T47D (cell line): ENCODE measurements at places on chromosomes 2 and 18.

DNA sequence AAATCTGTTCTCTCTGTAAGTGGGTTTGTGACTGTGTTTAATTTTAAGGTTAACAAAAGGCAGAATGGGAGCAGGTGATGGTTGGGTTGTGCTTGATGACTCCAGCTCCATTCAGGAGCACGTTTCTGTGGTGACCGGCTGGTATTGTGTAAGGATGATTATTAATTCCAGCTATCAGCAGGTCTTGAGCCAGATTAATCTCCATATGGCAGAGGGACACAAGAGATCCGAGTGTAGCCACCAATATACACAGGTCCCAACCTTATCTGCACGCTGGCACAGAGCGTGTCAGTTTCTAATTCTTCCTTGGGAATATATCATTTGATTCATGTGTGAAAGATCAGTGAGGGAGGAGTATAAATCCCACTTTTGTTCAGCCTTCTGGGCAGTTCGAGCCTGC lies 199.0 kb upstream of the DCC start:
- no peak for DNase-seq

GRCh38 chr18:26909599-26910290 lies 44.2 kb upstream of the AQP4 start:
- DNase-seq, result no peak

GRCh38 chr2:17620841-17621240 lies 80.3 kb downstream of the VSNL1 start:
- no peak for DNase-seq

- peak; percentile 16 for DNase-seq
Measured at GRCh38 chr2:74834792-74835755, 1.1 kb downstream of the HK2 start.

DNA sequence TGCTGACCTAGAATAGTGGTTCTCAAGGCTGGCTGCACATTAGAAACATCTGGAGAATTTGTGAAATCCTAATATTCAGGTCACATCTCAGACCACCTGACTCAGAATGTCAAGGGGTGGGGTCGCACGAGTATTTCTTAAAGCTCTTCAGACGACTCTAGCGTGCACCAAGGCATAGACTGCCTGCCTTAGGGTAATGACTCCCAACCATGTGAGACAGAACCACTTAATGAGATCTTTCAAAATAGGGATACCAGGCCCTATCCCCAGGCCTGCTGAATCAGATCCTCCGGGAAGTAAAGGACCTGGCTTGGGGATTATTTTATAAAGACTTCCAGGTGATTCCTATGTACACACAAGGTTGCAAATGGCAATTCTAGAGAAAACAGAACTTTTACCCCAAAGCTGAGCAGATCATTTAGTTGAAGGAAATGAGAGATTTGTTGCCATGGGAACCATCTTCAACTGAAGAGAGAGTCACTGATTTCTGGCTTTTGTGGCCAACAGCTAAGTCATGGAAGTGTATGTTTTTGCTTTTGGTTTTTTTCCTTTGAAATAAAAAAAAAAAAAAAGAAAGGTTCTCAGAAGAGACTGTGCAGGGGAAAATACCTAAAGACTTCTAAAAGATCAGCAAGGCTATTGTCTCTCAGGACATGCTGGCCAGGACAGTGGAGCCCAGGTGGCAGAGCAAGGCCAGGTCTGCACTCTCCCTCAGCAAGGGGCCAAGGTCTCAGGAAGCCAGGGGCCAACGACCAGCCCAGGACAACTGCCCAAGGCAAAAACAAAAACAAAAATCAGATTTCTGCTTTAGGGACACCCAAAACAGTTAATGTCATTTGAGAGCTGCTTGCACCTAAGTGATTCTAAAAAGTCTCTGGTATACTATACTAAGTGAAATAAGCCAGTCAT lies 15.3 kb upstream of the LOXHD1 start:
- no peak for DNase-seq

- no peak for DNase-seq
Measured at GRCh38 chr2:19538411-19538963, 180.1 kb upstream of the OSR1 start.

- DNase-seq, result no peak
Measured at GRCh38 chr2:156434461-156435291, 1.5 kb upstream of the GPD2 start.

GRCh38 chr18:36492604-36493329 lies 195.3 kb downstream of the FHOD3 start:
- no peak for DNase-seq

DNA sequence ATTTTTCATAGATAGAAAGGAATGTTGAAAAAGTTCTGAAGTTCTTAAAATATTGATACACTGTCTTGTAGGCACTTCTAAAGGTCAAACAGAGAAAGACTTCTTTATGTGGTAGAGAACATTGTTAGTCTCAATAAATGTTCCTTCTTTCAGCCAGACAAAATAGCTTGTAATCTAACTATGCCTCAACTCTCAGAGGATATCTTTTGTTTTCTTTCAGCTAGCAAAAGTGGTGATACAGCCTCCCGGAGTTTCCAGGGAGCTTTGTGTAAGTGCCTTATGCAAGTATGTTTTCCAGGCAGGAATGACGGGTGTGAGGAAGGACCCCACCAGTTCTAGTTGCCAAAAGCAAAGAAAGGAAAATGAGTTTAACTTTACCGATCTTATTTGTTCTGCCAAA lies 452.1 kb upstream of the ST6GAL2 start:
- no peak for DNase-seq

GRCh38 chr2:206978746-206979145 lies 39.4 kb downstream of the CPO start:
- no peak for DNase-seq

DNA sequence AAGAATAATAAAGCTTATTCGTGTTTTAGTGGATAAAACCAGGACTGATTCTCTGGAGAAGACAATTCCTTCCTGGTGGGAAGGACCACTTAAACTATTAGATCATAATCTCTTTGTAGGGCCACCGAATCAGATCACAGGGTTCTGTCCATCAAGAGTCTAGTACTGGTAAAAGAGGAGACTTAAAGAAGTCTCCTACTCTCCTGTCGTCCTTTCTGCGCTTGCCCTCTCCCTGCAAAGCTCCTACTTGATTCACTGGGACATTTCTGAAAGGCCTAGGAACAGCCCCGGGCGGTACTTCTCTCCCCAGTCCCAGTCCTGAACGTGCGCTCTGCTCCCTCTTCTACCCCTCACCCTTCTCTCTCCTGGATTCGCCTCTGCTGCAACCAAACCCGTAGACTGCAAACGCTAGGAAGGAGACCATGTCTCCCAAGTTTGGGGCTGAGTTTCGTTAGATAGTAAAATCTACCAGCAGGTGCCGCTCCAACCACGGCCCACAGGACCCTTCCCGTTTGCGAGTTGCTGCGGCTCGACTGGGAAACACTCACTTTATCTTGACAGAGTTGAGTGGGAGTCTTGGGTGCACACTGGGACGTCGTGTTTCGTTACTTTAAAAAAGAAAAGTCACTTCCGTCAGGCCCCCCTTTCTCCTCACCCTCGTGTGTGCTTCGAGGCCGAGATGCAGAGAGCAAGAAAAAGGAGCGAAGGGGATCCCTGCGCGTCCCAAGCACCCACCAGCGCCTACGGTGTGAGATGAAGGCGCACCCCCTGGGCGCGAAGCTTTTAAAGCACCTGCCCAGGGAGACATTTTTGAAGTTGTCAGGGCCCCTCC lies 923 bp downstream of the FIGLA start:
- peak; percentile 59 for DNase-seq

- DNase-seq, result no peak
Measured at GRCh38 chr2:34991508-34992274, 1363.9 kb upstream of the CRIM1 start.

- DNase-seq, result no peak
Measured at GRCh38 chr2:219309278-219309677, at the start of gene PTPRN. TSS of gene PTPRN (minus strand) at chr2:219309401. CDS start at chr2:219309332, 69 bp downstream.

DNA sequence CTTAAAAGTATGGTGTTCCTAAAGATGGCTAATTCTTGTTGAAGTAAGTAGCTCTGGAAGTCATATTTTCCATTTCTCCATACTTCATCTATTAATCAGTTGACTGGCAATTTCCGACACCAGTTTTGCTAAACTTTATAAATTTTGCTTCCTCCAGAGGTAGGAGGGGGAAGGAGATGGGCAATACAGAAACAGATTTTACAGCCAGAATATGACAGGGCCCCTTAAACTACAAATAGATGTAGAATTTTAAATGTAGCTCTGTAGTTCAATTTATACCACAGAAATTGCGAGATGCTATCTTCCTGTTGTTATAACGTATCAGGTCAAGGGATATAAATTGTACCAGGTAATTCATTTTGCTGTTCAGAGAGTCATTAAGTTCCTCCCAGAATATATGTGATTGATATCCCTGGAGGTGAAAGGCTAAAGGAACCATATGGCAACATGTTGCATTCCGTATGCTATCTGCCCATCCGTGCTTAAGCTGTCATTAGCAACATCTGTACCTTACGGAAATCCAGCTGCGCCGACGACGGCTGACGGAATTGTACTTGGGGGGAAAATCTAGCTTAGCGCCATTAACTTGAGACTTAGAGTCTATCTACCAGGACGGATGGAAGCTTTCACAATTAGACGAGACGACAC lies 8.4 kb upstream of the NR4A2 start:
- no peak for DNase-seq

- no peak for DNase-seq
Measured at GRCh38 chr2:144183727-144184126, 336.2 kb downstream of the ZEB2 start.

DNA sequence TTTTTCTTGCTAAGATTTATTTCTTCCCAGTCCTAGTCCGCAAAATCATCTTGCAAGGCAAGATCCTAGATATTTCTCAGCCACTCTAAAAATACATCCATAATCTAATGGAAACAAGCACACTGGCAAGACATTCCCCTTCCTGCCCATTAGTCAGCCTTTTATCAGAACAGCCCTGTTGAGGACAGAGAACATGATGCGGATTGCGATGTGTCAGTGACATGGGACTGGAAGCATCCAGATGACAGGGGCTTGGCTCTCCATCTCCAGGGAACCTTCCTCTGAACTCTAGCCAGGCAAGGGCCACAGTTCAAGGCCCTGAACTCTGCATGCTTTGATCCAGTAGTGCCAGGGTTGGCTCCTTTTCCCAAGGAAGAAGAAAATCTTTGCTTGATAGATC lies 70.0 kb downstream of the VSNL1 start:
- DNase-seq, result no peak

DNA sequence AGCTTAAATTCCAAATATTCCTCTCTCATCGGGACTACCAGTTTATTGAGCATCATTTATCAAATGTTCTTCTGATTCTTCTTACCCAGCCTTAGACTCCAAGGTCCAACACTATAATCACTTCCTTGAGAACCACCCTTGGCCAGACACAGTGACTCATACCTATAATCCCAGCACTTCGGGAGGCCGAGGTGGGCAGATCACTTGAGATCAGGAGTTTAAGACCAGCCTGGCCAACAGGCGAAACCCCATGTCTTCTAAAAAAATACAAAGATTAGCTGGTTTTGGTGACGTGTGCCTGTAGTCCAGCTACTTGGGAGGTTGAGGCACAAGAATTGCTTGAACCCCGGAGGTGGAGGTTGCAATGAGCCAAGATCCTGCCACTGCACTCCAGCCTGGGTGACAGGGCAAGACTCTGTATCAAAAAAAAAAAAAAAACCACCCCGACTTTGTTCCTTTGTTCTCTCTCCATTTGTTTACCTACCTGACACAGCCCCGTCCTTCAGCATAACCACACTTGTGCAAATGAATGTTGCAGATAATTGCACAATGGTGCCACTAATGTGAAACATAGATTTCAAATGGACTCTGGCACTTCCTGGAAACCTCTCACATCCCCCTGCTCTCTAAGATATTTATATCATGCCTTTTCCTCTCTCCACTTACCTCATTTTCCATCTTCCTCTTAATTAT lies 38.9 kb upstream of the LPIN2 start:
- no peak for DNase-seq

- no peak for DNase-seq
Measured at GRCh38 chr2:147644491-147644890, 200.3 kb upstream of the ACVR2A start.
